ENCODE measurements at places on chromosomes 1 and 21.

- no peak for DNase-seq
These were observed 373.3 kb downstream of the TTLL7 start for GRCh38 chr1:83625646-83626045.

GRCh38 chr1:228378090-228378872 is 28.4 kb downstream of the TRIM11 start:
- DNase-seq: peak; percentile 74

DNA sequence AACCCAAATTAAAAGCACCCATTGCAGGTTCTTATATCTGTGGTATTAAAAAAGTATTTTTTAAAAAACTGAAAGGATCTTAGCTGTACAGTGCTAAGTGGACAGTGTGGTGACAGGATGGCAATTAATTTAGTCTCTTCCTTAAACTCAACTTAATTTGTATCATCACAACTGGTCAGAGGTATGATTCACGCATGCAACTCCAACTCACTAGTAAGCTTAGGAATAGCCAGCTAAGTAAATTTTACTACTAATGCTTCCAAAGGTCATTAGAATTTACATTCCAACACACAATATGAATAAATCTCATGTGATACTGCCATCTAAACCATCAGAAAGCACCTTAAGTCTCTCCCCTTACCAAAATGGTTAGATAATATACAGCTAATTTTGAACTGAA is 35.4 kb downstream of the ENAH start:
- no peak for DNase-seq

- DNase-seq: no peak
These were observed 9.8 kb downstream of the STPG1 start for GRCh38 chr1:24403806-24404205.

GRCh38 chr1:165006831-165007230 is 349.7 kb downstream of the LMX1A start:
- no peak for DNase-seq

- DNase-seq: no peak
These were observed 107.6 kb downstream of the GALNT2 start for GRCh38 chr1:230174471-230175162.

DNA sequence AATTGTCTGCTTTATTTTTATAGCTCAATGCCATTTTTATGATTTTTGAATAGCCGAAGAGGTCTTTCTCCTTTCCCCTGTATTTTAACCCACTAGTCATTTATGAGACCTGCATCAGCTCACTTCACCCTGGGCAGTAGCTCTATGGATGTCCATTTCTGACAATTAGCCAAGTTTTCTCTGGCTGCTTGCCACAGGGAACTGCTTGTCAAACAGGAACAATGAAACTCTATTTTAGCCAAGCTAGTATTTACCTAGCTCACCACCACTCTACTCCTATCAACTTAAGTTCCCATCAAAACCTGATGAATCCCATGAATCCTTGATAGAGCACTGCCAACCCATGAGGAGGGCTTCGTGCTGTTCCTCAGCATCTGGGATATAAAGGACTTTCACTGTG is 406.7 kb downstream of the RWDD3 start:
- DNase-seq: no peak

GRCh38 chr21:17466166-17466565 is 46.7 kb upstream of the CXADR start:
- peak; percentile 34 for DNase-seq

DNA sequence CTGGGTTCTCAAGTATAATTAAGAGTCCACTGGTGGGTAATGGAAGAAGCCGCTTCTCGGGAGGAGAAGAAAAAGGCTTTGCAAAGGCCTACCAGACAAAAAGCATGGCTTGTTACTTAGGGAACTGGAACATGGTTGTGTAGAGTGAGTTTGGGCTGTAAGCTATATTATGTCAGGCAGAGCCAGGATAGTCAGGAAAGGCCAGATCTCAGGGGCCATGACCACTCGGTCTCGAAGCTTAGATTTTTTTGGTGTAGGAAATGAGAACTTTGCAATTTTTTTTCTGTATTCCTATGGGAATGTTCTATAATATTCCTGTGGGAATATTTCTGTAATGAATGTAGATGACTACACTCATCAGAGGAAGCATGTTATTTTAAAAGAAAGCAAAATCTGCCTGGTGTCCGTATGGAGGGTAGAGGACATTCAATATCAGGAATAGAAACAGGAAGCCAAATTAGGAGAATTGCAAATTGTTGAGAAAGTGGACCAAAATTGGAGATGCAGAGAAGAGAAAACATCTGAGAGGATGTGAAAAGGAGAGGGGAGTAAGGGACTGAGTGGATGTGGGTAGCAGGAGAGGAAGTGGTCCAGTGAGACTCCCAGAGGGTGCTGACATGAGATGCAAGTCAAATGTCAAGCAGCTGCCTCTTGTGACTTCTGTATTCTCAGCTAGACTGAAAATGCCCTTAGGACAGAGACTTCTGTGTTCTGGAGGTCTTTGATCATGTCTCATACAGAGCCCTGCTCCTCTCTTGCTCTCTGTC is 45.2 kb upstream of the HAO2 start:
- no peak for DNase-seq

- peak; percentile 57 for DNase-seq
These were observed 71.5 kb downstream of the RPS6KC1 start for GRCh38 chr1:213122514-213122929.

GRCh38 chr1:172382406-172382805 is 38.1 kb upstream of the C1orf105 start:
- no peak for DNase-seq

DNA sequence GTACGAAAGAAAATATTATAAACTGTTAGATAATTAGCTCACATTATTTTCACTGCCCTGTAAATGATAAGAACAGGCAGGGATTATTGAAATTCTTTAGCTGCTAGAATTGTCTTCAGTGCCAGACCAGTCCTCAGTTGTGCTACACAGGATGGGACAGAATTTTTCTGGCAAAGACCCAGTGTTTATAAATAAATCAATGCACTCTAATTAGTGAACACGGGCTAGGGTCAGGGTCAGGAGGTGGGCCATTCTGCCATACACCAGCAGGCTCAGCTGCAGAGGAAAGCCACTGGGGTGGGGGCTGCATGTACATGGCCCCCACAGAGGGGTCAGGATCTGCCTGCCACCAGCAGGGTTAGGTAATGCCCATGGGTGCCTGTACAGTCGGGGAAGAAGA is 6.4 kb downstream of the BCAR3 start:
- DNase-seq: no peak
